T-cell (primary cell): ENCODE measurements at places on chromosomes 11 and 22.
A peak's percentile ranks its signal among the peaks of the same experiment; 100 is the strongest.

GRCh38 chr11:102186551-102187191 is 76.4 kb downstream of the YAP1 start:
- no peak for DNase-seq

DNA sequence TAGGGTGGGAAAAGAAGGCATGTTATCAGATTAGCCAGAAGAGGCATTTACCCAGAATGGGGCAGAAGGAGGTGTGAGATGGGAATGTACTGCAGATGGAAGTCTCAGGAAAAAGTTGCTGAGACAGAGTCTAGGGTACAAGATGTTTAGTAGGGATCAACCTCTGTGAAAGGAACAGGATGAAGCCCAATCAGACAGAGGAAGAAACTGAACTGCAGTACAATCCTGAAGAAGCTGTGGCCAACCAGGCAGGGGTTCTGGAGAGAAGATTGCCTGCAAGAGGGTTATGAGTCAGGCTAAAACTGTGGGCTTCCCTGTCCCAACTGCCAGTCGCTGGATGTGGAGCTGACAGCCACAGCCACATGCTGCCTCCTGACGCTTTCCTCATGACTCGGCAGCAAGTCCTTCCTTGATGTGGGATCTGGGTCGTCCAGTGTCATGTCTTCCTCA is 64.0 kb downstream of the CWC15 start:
- no peak for DNase-seq

GRCh38 chr11:69018924-69019323 is 5.9 kb upstream of the MRGPRF start:
- no peak for DNase-seq

GRCh38 chr11:121563003-121563402 is 110.2 kb upstream of the SORL1-AS1 start:
- DNase-seq: no peak

DNA sequence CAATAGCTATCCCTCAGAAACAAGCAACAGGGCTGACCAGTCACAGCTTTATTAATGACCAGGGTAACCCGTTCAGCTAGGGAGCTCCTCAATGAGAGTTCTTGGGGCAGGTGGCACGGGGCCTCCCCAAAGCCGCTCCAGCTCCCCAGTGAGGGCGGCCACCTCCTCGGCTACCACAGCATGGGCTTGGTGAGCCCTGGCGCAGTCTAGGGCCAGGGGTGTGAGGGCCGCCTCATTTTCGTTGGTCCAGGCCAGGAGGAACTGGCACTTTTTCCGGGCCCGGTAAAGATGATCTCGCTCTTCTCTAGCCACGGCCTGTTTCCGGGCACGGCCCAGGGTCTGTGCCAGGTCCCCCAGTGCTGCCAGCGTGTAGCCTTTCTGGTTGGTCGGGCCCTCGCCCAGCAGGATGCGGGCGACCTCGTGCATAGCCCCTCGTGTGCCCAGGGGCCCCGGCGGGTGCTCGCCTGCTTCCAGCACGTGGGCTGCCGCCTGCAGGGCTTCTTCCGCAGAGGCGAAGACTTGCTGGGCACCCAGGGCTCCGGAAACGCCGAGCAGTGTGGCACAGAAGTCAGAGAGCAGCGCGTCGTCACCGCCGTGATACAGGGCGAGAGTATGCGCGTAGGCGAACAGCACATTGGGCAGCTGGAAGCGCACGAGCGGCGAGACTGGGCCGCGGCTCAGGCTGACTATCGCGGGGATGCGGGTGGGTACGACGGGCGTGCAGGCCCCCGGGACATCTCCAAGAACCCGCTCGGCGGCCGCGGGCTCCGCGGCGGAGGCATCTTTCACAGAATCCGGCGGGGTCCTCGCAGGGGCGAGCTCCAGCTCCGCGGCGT is 913 bp downstream of the ZNHIT2 start:
- peak; percentile 66 for DNase-seq

DNA sequence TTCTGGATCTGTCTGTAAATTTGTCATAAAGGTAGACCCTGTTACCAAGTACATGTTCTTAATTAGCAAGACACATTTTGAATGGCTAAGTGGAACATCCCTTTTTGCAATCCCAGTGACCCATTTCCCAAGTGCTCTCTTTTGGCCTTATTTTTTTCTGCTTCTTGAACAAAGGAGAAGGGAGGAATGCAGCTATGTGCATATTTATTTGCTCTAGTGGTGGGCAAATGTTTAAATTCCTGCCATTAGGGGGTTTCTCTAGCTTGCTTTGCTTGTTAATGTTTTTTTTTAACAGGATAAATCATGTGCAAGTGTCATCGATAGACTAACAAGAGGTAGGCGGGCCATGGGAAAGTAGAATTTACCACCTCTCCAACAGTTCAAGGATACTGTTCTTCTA is 135.7 kb downstream of the COMMD9 start:
- no peak for DNase-seq

DNA sequence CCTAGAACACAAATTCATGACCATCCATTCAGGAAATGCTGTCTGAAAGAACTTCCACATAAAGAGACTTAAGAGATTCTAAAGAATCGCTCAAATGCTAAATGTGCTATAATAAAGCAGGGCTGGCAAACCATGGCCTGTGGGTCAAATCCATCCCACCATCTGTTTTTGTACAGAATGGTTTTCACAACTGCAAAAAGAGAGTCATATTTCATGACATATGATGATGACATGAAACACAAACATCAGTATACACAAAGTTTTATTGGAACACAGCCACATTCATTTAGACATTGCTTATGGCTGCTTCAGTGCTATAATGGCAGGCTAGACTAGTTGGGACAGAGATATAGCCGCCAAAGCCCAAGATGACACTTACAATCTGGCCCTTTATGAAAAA is 85.1 kb downstream of the RRAS2 start:
- DNase-seq: no peak

GRCh38 chr22:38942702-38943101 is 14.7 kb upstream of the APOBEC3A start:
- no peak for DNase-seq

GRCh38 chr11:48019217-48019584 is 38.8 kb downstream of the PTPRJ start:
- DNase-seq: no peak

- no peak for DNase-seq
Measured at GRCh38 chr11:45670386-45671135, 5.1 kb upstream of the CHST1 start.

- DNase-seq: no peak
Measured at GRCh38 chr11:4433856-4434255, 15.2 kb upstream of the OR52K2 start.

DNA sequence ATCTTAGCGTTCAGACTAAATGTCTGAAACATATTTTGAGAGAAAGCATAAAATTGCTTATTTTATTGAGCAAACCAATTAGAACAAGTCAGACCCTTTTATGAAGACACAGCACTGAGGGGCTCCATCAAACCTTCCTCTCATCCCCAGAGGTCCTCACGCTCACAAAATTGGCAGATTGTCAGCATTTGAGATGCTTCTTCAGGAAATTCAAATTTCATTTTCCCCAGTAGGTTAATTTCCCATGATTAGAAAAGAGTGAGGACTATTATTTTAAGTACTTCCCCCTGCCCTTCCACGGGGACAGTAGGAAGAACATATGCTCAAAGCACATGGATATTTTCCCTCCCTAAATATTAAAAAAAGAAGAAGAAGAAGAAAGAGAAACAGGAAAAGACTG is 851.8 kb downstream of the BRD1 start:
- no peak for DNase-seq

- DNase-seq: no peak
Measured at GRCh38 chr22:49953680-49954344, 6.8 kb upstream of the PIM3 start.

DNA sequence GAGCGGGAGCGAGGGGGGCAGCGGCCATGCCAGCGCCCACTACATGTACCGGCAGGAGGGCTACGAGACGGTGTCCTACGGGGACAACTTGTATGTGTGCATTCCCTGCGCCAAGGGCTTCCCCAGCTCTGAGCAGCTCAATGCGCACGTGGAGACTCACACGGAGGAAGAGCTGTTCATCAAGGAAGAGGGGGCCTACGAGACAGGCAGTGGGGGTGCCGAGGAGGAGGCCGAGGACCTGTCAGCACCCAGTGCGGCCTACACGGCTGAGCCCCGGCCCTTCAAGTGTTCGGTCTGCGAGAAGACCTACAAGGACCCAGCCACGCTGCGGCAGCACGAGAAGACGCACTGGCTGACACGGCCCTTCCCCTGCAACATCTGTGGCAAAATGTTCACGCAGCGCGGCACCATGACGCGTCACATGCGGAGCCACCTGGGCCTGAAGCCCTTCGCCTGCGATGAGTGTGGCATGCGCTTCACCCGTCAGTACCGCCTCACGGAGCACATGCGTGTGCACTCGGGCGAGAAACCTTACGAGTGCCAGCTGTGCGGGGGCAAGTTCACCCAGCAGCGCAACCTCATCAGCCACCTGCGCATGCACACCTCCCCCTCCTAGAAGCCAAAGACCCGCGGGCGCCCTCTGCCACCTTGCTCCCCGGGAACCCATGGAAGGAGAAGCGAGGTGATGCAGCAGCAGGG is 20.9 kb upstream of the TMEM191C start:
- no peak for DNase-seq

GRCh38 chr11:36239636-36240035 is 49.6 kb downstream of the COMMD9 start:
- DNase-seq: no peak

- no peak for DNase-seq
Measured at GRCh38 chr11:128193615-128194014, 393.7 kb downstream of the ETS1 start.

- peak; percentile 61 for DNase-seq
Measured at GRCh38 chr11:62573006-62573591, 592 bp downstream of the EEF1G start.

DNA sequence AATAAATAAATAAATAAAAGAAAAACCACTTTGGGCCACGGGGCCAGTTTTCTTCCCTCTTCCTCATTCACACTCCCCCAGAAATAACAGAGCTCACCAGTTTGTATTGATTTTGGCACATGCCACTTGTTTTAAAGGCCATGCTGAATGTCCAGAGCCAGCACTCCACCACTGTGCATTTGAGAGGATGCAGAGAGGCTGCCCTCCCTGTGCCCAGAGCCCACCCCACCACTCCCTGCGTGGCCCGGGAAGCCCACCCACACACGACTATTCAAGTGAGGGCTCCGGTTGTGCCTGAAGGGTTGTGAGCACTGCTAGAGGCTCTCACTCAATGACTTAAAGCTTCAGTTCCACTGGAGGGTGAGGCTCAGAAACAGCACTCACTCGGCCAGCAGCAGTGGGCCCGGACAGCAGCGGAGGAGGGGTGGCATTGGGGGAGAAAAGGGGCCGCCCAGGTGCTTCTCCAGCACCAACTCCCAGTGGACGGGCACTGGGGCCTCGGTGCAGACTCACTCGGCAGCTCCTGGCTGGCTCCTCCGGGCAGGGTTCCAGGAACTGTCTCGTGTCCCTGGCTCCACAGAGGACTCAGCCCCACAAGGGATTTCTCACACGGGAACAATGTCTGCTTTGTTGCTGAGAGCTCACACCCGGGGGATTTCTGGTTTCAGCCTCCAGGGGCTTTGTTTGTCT is 112.7 kb downstream of the SHANK2 start:
- no peak for DNase-seq

- no peak for DNase-seq
Measured at GRCh38 chr11:69868006-69868810, 49.0 kb upstream of the FGF3 start.

GRCh38 chr22:19576460-19577421 is 52.5 kb upstream of the CLDN5 start:
- DNase-seq: no peak

DNA sequence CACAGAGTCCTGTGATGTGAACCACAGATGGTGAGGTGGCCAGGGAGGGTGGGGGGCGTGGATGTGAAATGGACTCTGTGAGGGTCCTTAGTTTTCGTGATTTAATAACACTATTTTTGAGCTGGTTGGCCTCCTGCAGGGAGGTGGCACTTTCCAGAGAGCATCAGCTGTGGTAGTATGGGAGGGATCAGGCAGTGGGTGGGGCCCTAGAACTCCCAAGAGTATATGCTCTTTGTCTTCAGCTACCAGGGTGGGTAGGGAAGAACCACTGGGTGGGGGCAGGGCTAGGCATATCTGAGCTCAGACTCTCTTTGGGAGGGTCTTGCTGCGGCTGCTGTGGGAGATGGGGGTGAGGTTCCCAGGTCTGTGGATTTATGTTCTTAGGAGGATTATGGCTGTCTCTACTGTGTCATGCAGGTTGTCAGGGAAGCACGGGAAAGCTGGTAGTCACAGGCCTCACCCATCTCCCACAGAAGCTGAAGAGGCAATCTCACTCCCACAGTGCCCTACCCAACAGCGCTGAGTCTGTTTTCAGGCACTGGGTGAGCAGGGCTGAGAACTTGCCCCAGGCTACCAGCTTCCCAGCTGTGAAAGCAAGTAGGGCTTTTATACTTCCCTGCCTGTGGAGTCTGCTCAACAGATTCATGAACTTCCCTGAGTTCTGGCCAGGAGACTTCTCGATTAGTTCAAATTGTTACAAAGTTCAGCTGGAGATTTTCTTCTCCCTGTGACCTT is 47.9 kb upstream of the SNX19 start:
- DNase-seq: no peak

DNA sequence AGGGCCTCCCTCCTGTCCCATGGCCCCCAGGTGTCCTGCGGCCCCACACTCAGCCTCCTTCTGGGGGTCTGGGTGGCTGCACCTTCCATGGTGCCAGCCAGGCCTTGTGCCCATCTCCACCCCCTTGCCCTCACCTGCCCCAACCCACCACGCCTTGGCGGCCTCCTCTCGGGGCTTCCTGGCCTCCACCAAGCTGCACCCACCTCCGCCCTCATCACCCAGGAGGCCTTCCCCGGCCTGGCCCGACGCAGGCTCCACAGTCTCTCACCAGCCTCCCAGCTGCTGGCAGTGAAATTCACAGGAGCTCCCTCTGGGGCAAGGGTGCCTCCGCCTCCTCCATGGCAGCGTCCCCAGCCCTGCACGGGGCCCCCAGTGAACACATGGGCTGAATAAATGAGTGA is 35.9 kb upstream of the WNT7B start:
- no peak for DNase-seq

DNA sequence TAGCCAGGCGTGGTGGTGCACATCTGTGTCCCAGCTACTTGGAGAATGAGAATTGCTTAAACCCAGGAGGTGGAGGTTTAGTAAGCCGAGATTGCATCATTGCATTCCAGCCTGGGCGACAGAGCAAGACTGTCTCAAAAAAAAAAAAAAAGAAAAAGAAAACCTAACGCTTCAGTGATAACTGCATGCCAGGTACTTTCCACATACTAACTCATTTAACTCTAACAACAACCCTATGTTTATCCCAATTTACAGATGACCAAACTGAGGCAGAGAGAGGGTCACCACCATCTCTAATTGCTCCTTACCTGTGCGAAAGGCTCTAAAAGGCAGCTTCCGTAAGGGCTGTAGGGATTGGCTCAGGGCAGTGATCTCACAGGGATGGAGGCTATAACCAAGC is 11.6 kb downstream of the PISD start:
- DNase-seq: no peak

GRCh38 chr11:67032830-67033551 is 10.1 kb downstream of the SYT12 start:
- no peak for DNase-seq
